Stimulated activated naive CD4-positive, alpha-beta T cell treated with Interleukin-2 at 50 U/mL for 16 hours (primary cell): ENCODE measurements at places on chromosomes 6 and 20.

- no peak for DNase-seq
These were observed 34.8 kb upstream of the CD83 start for GRCh38 chr6:14082771-14083170.

GRCh38 chr6:91299544-91300491 lies 712.9 kb upstream of the MAP3K7 start:
- DNase-seq = no peak

DNA sequence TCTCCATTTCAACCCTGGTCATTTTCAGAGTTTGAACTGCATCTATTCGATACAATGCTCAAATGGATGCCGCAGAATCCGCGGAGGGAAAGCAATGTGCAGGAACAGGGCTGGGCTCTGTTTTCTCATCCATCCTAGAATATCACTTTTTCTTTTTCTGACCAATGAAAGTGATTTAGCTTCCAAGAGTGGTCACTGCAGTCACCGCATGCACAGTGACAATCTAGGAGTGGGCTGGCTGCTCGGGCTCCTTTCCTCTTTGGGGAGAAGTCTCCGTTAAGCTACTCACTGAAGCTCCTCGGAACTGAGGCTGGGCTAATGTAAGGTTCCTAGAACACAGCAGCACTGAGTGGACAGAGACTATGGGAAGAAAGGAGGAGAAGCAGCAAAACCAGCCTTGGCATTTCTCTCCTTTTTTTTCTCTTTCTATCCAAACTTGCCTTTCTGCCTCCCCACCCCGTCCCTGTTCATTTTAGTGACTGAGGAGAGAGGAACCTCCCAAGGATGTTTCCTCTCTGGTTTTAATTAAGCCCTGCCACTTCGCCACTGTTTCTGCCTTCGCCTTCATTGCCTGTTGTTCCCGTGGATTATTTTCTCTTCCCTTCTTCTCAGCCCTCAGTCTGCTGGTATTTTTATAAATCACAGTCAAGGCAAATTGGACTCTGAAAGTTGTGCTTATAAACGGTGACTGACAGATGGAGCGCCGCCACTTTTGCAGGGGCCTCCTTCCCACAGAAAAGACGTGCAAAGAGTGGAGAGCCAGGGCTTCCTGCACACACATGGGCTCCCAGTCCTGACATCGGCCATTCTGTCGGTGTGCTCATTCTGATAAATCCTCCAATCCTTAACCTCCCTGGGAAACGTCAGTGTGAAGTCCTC lies 41.1 kb downstream of the RAMACL start:
- DNase-seq = no peak

- DNase-seq = no peak
These were observed 10.2 kb upstream of the DNAJC5 start for GRCh38 chr20:63884506-63885263.

DNA sequence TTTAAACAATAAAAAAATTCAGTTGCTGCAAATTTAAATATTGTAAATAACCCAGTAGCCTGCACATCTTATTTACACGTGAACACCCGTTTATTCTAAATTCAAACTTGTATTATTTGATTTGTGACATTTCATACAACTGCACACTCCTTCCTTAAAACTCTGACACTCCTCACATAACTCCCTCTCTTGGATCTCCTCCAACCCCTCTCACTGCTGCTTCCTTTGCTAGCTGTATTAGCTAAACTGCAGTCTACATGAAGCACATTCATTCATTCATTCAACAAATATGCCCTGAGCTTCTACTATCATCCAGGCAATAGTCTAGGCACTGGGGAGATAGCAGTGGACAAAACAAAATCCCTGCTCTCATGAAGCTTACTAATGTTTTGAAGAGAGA lies 47.0 kb downstream of the FBXL4 start:
- no peak for DNase-seq

DNA sequence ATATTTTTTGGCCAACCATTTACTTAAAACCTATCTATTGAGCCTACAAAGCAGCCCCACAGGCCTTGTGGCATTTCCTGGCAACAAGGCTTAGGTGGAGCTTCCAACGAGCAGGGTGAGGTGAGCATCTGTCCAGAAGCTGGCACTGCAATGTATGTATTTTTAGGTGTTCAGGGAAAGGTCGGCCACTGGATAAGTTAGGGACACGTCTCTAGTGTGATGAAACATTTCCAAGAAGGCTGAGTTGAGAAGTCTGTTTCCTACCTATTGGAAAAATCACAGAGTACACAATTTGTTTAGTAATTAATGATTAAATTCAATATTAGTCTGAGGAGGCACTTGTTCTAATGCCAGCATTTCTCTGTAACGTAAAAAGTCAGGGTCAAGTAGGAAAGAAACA lies 17.8 kb upstream of the RCAN2 start:
- no peak for DNase-seq

DNA sequence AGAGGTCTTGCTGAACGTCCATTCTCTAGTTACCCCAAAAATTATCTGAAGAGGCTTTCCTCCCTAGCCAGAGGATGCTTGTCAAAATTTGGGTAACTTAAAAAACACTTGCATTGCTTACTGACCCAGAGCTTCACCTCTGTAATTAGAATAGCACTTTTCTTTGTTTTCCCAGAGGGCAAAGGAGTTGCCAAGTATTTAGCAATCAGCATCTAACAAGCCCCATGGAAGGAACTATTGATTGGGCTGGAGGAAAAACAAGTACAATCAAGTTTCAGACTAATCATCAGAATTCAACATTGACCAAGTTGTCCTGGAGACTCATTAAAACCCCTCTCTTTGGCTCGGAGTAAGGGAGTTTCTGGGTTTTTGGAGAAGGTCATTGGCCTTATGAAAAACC lies 226.4 kb downstream of the TBC1D7 start:
- DNase-seq = no peak

DNA sequence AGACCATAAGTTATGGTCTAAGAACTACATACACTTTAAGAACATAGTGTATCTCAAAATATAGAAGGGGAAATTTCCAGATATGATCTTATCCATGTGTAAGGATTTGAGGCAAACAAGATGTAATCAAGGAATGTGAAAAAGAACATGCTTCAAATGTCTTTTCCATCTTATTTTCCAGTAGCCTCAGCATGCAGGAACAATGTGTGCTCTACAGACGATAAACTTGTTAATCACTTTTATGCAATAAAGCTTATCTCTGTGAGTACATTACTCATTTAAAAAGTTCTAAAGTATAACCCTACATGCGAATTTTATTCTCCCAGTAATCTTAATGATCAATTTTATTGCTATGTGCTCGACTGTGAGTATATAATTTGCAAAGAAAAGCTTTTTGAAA lies 185.2 kb downstream of the ALDH8A1 start:
- DNase-seq = no peak

DNA sequence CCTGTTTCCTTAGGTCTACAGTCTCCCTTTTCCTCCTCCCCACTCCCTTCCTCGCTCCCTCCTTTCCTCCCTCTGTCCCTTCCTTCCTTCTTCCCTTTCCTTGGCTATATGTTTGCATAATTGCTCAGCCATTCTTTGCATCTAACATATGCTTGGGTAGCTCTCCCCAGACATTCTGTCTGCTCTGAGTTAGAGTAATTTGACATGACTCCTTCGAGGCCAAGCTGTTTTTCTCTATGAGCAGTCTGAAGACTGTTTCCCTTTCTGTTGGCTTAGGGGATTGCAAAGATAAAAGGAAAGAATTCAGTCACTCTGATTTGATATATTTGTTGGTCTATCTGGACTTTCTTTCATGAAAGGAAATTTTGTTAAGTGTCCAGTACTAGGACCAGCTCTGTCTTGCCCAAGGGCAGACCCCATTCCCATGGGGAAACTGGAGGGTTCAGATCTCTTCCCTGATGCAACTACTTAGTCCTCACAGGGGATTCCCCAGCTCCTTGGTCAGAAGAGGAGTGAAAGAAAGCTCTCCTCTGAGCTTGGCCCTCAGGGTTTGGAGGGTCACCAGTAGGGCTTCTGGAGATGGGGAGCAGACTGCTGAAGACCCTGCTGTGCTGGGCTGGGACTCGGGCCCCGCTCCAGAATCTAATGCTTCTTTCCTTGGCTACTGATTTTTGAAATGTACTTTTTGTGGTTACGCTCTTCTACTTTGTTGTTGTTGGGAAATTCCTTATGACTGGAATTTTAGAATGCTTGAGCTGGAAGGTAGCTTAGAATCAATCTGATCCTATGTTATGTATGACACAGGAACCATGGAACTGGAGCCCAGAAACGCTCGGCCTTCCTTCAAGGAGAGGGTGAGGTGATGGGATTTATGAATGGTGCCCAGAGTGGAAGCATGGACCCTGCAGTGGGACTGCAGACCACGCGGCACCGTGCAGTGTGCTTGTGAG lies 63.7 kb upstream of the SLC22A23 start:
- no peak for DNase-seq

GRCh38 chr6:68746376-68746775 lies 111.3 kb downstream of the ADGRB3 start:
- DNase-seq = no peak

DNA sequence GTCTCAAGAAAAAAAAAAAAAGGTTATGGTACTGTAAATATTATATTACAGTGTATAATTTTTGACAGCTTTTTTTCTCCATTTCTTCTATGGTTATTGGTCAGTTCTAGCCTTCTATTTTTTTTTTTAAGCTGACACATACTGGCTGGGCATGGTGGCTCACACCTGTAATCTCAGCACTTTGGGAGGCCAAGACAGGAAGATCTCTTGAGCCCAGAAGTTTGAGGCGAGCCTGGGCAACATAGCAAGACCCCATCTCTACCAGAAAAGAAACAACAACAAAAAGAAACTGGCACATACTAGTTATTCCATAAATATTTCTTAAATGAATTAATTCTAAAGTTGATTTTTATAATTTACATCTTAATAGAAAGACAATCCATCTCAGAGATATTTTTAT lies 27.6 kb upstream of the PRND start:
- DNase-seq = no peak

DNA sequence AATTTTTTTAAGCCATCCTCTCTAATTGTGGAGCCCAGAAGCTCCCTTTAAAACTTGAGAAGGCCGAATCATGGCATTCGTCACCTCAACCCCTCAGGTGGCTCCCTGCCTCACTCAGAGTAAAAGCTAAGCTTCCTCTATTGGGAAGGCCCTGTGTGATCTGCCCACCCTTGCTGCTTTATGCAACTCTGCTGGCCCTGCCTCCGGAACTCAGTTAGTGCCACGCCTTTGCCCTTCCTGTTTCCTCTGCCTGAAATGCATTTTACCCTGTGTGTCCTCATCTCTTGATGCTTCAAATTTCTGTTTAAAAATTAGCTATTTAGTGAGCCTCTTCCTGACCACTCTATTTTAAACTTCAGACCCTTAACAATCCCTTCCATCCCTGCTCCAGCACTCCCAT lies 5.7 kb downstream of the PACRG start:
- DNase-seq = no peak

DNA sequence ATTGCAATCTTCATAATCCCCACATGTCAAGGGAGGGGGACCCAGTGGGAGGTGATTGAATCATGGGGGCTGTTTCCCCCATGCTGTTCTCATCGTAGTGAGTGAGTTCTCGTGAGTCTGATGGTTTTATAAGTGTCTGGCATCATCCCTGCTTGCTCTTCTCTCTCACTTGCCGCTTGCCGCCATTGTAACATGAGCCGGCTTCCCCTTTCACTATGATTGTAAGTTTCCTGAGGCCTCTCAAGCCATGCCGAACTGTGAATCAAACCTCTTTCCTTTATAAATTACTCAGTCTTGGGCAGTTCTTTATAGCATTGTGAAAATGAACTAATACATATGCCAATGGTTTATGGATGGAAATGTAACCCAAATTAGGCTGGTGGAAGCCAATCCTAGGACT lies 109.4 kb upstream of the AKAP12 start:
- DNase-seq = no peak

DNA sequence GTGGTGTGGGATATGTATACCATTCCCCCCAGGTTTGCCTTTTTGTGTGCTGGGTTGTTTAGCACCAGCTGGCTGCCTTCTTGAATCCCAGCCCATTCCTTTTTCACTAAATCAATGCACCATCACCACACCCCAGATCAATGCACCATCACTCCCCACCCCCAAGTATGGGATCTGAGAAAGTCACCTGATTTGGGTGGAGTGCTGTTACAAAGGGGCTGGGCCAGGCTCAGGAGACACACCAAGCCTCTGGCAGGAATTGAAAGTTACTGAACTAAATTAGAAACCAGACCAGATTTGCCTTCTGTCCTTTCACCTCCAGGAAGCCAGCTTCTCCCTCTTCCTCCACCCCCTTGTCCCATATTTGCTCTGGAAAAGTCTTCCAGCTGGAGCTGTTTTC lies 19.6 kb upstream of the PKHD1 start:
- no peak for DNase-seq

DNA sequence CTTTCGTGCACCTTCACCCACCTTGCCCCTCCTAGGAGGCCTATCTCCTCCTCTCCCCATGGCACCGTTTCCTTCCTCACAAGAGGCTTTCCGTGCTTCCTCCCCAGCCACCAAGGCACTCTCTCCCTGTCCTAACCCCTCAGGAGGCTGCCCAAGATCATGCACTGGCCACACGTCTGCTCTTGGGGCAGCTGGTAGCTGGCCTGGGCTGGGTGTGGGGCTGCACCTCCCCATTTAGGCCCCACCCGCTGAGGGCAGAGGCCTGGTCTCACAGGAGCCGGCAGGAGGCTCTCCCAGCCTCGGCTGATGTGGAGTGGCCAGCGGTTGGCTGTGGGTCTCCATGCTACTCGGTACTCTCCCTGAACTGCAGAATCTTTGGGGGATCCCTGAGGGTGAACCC lies 13.6 kb downstream of the NOL4L start:
- no peak for DNase-seq

DNA sequence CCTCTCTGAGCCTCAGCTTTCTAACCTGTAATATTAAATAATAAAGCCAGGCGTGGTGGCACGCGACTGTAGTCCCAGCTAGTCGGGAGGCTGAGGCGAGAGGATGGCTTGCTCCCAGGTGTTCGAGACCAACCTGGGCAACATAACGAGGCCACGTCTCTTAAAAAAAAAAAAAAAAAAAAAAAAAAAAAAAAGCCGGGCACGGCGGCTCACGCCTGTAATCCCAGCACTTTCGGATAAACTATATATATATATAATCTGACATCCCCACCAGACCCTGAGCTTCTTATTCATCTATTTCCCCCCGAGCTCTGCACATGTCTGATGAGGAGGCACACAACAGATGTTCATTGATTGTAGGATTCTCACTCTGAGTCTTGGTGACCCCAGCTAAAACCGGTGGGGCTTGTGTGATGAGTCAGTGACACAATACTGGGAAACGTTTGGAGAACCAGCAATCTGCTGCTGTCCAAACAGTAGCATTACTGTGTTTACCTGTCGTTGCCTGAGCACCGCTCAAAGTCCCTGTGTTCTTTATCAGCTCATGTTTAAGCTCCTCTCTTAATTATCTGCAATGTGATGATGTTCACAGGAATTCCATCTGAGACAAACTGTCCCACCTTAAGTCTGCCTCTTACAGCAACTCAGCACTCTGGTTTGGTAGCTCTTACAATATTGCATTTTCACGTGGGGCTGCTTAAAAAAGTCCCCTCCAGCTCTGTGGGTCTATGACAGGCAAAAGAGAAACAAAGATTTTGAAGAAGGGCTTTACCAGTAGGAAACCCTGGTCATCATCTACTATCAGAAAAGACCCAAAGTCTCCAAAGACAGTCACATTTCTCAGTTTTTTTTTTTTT lies 1.0 kb upstream of the SPATA2 start:
- peak; percentile 11 for DNase-seq

GRCh38 chr6:99110029-99110428 lies 162.3 kb upstream of the FBXL4 start:
- no peak for DNase-seq
